ENCODE measurements at places on chromosomes 1 and 21.

- no peak for DNase-seq
Observed at GRCh38 chr1:2135441-2135841, 59.1 kb downstream of the FAAP20 start.

DNA sequence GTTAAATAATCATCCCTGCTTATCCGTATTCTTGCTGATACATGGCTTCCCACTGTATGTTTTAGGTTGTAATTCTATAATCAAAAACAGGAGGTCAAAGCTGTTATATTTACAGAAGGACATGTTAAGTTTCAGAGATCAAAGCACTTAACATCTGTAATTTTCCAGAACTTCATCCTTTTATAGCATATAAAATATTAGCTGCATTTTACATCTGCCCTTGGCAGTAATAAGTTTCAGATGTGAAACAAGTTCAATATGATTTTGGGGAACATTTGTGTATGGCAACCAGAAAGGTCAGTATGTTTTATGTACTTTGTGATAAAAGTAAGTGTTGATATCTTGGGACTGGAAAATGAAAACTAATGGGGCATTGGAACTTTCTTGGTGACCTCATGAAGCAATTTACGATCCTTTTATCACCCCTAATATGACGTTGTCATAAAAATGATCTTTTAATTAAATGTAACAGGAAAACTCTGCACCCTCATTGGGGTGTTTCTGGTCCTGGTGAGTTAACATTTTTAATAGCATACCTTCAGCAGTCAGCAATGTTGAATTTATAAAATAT, 449.6 kb downstream of the GPATCH2 start:
- DNase-seq = no peak

DNA sequence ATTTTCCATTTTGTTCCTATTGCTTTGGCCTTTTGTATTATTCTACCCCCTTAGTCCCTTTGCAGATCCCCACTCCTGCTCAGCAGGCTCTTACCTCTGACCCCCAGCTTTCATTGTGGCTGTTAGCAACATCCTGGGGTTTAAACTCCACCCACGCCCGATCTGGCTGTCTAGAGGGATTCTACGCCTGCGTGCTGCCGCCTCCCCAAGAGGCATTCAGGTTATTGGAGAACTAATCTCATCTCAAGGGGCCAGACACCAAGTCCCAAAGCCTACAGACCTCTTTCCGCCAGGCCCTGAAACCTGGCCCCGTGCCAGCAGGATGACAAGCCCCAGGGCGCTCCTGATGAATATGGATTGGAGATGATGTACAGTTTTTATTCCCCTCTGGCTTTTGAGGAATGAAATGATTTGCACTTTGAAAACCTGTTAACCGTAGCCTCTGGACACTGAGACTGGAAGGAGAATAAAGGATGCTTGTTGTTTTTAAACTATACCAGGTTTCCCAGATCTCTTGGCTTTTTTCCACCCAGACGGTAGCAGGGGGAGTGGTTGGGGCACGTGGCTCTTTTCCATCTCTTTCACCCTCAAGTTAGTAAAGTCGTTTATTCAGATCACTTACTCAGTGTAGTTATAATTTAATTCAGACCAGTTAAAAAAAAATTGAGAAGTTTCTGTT, 14.5 kb upstream of the IKBKE start:
- no peak for DNase-seq

- no peak for DNase-seq
Observed at GRCh38 chr1:40868051-40868723, 6.0 kb upstream of the CITED4 start.

DNA sequence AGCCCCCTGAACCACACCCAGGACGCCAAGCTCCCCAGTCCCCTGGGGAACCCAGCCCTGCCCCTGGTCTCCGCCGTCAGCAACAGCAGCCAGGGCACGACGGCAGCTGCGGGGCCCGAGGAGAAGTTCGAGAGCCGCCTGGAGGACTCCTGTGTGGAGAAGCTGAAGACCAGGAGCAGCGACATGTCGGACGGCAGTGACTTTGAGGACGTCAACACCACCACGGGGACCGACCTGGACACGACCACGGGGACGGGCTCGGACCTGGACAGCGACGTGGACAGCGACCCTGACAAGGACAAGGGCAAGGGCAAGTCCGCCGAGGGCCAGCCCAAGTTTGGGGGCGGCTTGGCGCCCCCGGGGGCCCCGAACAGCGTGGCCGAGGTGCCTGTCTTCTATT, 42.7 kb upstream of the ARHGEF16 start:
- no peak for DNase-seq

Measured in MV-4-11 (cell line).